Cerebellum (tissue), 4 donors: ENCODE measurements at places on chromosomes 6 and 20.
A peak's percentile ranks its signal among the peaks of the same experiment; 100 is the strongest.

DNA sequence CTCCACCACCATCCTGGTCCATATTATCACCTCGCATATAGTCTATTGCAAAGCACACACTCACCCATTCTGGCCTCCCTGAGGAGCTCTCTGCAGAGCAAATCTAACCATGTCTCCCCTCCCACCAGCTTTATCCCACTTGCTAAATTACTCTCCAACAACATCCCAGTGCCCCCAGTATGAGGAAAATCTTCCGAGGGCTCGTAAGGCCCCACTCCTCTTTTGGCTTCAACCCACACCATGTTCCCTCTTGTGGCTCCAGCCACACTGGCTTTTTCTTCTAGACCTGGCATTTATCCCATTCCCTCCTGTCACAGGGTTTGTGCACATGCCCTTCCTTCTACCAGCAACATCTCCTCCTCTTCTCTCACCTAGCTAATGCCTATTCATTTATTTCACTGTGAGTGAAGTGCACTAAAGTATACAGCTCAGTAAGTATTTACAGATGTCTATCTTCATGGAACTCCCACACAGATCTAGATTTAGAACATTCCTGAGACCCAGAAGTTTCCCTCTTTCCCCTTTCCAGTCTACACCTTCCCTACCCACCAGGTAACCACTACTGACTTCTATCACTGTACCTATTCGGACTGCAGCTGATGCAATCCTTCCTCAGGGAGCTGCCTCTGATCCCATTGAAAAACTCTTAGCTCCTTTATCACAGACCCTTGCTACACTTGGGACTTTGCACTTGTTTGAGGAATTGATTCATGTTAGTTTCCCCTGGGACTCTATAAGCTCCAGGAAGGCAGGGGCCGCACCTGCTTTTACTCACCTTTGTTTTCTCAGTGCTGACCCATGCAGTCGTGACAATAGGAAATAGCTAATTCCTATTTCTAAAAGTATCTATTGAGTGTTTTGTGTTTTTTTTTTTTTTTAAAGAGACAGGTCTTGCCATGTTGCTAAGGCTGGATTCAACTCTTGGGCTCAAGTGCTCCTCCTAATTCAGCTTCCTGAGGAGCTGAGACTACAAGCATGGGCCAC lies 15.5 kb downstream of the MRPL14 start:
- DNase-seq, result no peak

GRCh38 chr6:75842732-75843131 lies 93.7 kb downstream of the MYO6 start:
- no peak for DNase-seq

GRCh38 chr6:134954272-134955000 lies 4.5 kb upstream of the ALDH8A1 start:
- DNase-seq, result no peak

DNA sequence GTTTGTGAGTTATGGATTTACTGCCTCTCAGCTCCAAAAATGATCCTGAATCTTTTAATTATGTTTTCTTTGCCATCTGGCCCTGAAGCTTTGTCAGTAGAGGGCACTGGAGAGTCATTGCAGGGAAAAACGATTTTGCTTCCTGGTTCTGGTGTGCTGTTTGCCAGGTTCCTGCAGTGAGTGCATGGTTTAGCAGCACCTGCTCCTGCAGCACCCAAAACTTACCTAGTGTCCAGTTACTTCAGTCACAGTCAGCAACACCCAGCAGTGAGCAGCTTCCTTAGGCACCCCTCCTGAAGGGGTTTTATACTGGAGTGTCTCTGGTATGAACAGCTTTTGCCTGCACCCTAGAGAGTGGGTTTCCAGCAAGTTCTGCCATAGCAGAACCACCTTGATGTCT lies 6.0 kb upstream of the TRIM26 start:
- DNase-seq, result peak; percentile 84

DNA sequence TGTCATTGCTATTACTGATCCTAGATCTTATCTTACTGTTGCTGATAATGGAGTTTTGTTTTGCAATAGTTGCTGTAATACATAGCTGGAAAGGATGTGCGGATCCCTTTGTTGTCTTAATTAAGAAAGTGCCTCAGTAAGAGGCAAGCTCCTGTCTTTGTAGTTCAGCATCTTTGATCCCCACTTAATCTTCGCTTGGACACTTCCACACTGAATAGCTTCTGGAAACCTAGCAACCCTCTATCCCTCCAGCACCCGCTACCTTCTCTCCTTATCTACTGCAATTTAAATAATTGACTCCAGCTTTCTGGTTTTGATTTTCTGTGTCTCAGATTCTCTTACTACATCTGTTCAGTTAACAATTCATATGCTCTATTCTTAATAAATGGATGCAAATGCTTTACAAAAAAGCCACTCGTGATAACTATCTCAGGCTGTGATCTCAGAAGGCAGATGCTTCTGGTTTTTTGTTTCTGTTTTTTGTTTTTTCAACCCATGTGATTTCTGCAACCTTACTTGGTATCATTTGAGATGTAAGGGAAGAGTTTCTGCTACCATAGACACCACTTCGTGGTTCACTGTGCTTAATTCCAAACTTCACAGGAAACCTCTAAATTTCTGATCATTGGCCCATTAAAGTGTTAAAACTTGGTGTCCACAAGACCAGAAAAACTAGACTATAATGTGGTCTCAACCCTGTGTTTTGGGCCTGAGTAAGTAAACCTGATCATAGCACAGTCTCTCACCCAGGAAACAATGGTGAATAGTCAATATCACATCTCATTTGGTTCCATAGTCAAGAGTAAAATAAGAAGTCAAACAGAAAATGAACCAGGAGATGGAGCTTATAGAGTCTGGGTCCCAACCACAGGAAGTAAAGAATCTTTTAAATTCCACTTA lies 352.1 kb upstream of the SOX4 start:
- no peak for DNase-seq

GRCh38 chr20:15756002-15756753 lies 817.1 kb downstream of the KIF16B start:
- DNase-seq, result no peak

DNA sequence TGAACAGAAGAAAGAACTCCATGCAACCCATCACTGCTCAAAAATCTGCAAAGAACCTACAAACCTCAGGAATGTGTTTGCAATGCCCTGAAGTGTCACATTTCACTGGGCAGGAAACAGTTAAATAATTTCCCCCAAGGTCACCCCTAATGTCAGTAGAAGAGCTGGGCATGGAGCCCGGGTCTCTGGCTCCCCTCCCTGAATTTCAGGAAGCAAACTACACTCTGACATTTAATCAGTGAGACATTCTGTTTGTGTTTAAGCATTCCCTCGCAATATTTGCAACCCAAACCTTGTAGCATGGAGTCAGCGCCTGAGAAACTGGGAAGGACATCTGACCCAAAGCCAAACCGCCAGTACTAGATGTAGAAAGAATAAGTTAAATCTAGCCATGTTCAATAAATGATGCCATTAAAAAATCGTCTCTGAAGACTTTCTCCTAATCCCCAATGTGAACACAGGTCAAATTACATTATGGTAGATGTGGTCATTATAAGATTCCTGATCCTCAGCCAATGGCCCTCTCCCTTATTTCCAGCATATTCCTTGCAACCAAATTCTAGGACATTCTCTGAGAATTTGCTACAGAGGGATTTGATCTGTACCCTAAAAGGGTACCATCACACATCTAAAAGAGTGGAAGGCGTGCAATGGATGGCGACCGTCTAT lies 91.2 kb upstream of the ADTRP start:
- peak; percentile 1 for DNase-seq

GRCh38 chr6:91276315-91276714 lies 689.4 kb upstream of the MAP3K7 start:
- DNase-seq, result no peak

GRCh38 chr6:144630857-144631256 lies 345.7 kb downstream of the UTRN start:
- no peak for DNase-seq

DNA sequence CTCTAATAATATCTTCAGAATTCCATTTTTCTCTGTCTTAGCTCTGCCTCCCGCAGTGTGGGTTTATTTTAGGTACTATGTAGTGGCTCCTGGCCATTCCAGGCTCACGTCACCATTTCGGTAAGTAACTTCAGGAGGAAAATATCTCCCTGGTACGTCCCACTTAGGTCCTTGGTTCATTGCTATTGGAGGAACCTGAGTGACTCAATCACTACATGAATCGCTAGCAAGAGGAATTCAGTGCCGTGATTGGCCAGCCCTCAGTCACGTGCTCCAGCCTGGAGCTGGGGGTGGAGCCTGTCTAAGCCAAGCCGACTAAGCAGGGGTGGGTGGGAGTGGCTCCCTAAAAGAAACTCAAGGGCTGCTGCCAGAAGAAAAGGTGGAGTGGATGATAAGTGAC lies 67.3 kb upstream of the E2F3 start:
- no peak for DNase-seq

DNA sequence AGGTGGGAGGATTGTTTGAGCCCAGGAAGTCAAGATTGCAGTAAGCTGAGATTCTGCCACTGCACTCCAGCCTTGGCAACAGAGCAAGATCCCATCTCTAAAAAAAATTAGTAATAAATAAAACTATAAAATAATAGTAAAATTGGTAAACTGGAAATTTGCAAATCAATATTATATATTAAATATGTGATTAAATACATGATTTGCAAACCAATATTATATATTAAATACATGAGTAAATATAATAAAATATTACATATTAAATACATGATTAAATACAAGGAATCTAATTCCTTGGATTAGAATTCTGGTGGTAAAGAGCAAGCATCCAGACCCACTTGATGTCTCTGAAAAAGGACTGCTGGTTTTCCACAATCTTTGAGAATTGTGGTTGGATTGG lies 35.8 kb downstream of the FUT9 start:
- DNase-seq, result no peak

DNA sequence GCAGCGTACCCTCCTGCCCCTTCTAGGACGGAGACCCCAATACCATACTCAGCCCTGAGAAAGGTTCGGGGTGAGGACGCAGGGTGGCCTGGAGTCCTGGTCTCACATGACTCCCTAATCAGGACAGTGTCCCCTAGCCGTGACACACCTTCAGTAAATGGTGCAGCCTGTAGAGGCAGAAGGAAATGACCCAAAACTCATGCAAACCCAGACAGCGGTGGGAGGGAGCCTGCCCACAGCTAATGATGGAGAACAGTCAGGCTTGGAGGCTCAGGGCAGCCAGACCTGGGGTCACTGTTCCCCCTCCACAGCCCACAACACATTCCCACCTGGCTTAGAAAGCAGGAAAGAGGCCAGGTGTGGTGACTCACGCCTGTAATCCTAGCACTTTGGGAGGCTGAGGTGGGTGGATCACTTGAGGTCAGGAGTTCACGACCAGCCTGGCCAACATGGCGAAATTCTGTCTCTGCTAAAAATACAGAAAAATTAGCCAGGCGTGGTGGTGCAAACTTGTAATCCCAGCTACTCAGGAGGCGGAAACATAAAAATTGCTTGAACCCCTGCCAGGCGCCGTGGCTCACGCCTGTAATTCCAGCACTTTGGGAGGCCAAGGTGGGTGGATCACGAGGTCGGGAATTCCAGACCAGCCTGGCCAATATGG lies 8.8 kb upstream of the HMGA1 start:
- no peak for DNase-seq

DNA sequence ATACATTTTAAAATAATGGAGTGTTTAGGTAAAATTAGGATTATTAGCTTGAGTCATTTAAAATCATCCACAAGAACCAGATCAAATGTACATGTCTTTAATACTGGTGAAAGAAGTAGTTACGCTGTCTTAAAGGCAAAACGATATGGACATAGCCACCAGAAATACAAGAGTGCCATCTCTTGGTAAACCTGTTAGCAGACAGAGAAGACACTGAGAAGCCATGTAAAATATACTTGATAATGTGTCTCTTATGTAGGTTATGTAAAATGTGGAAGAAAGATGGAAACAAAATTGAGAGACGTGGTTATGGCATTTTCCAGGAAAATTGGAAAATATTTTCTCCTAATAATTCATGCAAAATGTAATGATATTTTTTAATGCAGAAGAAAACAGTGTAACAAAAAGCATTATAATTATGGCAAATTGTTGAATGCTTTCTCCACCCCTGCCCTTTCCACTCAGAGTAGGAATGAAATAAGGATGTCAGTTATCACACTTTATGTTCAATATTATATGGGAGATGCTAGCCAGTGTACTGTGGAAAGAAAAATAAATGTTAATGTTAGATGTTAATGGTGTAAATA lies 12.2 kb upstream of the SLC17A2 start:
- no peak for DNase-seq

- DNase-seq, result no peak
These were observed 7.0 kb downstream of the SERAC1 start for GRCh38 chr6:158160932-158161539.

DNA sequence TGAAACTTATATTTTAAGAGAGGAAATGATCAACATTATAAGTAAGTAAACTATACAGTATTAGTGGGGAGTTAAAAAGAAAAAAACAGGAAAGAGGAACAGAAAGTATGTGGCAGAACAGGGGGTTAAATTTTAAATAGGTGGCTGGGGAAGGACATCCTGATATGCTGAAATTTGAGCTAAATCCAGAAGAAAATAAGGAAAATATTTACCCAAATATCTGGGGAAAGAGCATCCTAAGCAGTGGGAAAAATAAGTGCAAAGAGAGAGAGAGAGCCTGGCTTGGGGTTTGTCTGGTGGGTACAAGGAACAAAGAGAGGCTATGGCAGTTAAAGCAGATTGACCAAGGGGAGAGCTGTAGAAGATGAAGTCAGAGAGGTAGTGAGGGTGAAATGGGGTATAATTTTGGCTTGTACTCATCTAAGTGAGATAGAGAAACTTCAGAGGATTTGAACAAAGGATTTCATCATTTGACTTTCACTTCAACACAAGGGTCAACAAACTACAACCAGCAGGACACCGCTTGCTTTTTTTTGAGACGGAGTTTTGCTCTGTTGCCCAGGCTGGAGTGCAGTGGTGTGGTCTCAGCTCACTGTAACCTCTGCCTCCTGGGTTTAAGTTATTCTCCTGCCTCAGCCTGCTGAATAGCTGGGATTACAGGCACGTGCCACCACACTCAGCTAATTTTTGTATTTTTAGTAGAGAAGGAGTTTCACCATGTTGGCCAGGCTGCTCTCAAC lies 328.4 kb upstream of the CNR1 start:
- no peak for DNase-seq

GRCh38 chr6:134021396-134022122 lies 30.9 kb downstream of the SLC2A12 start:
- no peak for DNase-seq

GRCh38 chr6:166075186-166075585 lies 92.5 kb downstream of the TBXT start:
- DNase-seq, result no peak

DNA sequence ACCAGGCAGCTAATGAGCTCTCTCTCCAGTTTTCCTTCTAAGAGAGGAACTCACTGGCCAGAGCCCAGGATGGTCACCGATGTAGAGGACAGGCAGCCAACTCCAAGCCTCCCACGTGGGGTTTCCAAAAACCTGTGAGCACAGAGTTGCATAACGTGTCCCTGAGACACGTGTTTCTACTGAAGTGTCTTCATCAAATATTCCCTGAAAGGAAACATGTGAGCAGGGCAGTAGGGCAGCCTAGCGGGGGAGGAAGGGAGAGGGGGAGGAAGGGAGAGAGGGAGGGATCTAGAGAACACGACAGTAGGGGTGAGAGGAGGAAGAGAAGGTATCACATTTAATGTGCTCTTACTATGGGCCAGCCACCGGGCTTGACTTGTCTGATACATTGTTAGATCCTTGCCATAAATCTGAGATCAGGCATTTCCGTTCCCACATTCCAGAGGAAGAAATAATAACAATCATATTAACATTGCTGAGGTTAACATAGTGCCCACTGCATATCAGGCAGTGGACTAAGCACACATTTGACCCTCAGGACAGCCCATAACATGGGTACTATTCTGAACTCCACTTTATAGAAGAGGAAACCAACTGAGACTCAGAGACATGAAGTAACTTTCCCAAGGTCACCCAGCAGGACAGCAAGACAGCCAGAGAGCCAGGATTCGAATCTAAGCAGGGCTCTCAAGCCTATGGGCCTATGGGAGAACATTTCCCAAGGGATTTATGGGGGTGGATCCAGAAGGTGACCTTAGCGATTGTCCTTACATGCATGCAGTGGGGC lies 4.5 kb upstream of the SYS1 start:
- peak; percentile 89 for DNase-seq
